Tibial nerve (tissue), 4 donors: ENCODE measurements at places on chromosomes 2 and 18.

- H3K27ac ChIP-seq = no peak overlapping the region
- H3K36me3 ChIP-seq = no peaks in the 10 kb centered on the region
- H3K4me3 ChIP-seq = no peak overlapping the region
Measured at GRCh38 chr2:82652117-82652516, 1807.0 kb downstream of the SUCLG1 start.

DNA sequence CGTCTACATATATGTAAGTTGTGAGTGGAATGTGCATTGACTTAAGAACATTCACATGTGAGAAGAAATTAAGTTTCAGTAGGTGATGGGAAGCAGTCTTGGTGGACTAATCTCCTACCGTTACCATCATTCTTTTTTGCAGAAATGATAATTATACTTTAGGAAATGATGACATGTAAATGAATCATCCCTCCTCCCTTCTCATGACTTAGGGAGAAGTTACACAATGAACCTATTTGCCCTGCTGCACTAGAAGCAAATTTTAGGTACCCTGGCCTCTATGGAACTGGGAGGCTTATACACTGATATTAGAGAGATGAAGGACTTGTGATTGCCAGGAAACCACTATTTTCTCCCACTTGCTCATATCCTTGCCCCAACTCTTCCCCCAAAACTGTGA lies 214.2 kb downstream of the CALCRL start:
- no peaks in the 10 kb centered on the region for H3K27me3 ChIP-seq
- no peak for DNase-seq
- H3K36me3 ChIP-seq = no peaks in the 10 kb centered on the region

DNA sequence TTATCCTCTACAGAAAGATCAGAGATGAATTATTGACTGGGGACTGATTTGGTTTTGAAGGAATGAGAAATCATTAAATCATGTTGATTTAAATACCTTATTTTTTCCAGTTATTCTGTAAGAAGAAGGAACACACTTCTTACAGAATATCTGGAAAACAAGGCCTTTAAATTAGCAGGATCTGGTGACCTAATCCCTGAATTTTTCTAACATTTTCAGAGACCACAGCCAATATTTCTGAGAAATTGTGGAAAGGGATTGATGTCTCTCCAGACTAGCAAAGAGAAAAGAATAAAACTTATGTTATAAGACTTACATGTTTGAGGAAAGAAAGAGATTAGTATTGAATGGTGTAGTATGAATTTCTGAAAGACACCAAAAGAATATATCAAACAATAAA lies 104.0 kb downstream of the KCNE4 start:
- H3K4me1 ChIP-seq = no peaks in the 10 kb centered on the region
- no peak overlapping the region for H3K4me3 ChIP-seq

DNA sequence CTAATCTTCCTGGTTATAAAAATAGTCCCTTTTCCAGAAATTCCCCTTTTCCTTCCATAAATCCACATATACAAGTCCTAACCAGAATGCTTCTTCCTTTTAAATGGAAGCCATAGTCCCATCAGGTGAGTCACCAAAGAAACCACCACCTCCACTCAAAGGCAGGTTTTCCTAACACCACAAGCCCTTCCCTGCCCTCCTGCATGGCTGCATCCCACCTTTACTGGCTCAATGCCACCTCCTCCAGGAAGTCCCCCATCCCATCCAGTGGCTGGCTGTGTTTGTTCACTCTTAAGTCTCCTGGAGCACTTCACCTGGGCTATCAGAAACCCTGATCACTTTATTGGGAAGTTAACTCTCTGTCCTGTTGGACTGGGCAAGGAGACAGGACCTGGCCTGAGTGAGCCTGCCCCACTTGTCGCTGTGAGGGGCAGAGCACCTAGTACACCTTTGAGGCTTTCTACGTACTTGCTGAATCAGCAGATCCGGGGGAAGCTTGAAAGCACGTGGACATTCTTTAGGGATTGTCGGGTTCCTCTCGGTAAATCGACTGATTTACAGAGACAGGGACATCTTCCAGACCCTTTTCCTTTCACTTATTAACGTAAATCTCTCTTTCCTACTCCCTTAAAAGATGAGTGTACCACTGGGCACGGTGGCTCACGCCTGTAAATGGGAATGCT lies 71.0 kb downstream of the NGEF start:
- no peak overlapping the region for H3K27ac ChIP-seq
- DNase-seq = no peak
- no peaks in the 10 kb centered on the region for H3K36me3 ChIP-seq
- no peaks in the 10 kb centered on the region for H3K4me1 ChIP-seq
- H3K27me3 ChIP-seq = no peaks in the 10 kb centered on the region

GRCh38 chr2:107102176-107102575 lies 216.2 kb upstream of the ST6GAL2 start:
- no peak for DNase-seq
- H3K27ac ChIP-seq = no peak overlapping the region
- H3K27me3 ChIP-seq = no peaks in the 10 kb centered on the region
- H3K36me3 ChIP-seq = no peaks in the 10 kb centered on the region
- H3K4me3 ChIP-seq = no peak overlapping the region

DNA sequence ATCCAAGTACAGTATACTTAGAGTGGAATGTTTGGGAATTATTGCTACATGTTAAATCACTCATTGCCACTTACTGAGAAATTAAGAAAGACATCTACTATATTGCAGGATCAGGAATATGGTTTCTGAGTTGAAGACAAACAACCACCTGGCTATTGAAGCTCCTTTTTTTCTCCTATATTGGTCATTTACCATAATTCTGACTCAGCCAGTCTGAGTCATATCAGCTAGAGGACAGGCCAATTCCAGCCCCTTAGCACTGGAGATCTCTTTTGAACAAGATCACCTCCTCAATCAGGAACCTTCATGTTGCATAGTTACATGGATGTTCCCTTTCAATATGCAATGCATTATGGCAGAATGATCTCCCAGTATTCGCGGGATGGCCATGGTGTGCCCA lies 42.7 kb upstream of the CDH19 start:
- H3K4me3 ChIP-seq = no peak overlapping the region
- no peaks in the 10 kb centered on the region for H3K27me3 ChIP-seq
- no peaks in the 10 kb centered on the region for H3K36me3 ChIP-seq
- no peaks in the 10 kb centered on the region for H3K4me1 ChIP-seq

DNA sequence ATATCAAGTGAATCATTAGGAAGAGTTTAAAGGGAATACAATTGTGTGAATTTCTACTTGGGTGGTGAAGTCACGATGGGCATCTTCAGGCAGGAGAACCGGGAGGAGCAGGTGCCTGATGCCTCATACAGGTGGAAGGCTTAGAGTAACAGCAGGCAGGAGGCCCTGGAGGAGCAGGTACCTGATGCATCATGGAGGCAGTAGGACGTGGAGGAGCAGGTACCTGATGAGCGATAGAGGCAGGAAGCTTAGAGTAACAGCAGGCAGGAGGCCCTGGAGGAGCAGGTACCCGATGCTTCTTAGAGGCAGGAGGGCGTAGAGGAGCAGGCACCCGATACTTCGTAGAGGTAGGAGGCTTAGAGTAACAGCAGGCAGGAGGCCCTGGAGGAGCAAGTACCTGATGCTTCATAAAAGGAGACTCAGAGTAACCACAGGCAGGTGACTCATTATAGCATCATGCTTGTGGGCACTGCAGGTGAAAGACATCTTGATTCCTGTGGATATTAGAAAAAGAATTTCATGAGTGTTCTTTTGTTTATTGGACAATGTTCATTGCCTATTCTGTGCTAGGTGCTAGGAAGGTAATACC lies 133.9 kb downstream of the ATP9B start:
- H3K4me3 ChIP-seq = no peak overlapping the region
- H3K4me1 ChIP-seq = no peaks in the 10 kb centered on the region
- no peaks in the 10 kb centered on the region for H3K36me3 ChIP-seq
- H3K27ac ChIP-seq = no peak overlapping the region

DNA sequence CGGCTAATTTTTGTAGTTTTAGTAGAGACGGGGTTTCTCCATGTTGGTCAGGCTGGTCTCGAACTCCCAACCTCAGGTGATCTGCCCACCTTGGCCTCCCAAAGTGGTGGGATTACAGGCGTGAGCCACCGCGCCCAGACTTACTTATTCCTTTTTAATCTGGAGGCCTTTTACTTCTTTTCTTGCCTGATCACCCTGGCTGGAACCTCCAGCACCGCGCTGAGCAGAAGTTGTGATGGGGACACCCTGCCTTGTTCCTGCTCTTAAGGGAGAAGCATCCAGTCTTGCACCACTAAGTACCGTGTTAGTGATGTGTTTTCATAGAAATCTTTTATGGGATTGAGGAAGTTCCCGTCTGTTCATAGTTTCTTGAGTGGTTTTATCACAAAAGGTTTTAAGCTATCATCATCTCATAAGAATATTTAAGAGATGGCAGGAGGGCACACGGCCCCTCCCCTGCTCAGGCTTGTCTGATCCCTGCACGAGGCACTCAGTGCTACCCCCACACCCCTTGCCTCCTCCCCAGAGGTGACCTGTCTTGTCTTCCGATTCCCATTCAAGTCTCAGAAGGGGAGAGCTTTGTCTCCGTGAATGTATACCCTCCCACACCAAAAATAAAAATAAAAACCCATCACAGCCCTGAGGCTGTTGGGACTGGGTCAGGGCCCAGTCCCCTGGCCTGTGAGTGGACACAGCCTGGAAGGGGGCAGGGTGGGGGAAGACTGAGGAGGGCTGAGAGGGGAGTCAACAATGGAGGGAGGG lies 65.3 kb upstream of the SMAD7 start:
- no peaks in the 10 kb centered on the region for H3K36me3 ChIP-seq
- no peak overlapping the region for H3K4me3 ChIP-seq
- DNase-seq = no peak

DNA sequence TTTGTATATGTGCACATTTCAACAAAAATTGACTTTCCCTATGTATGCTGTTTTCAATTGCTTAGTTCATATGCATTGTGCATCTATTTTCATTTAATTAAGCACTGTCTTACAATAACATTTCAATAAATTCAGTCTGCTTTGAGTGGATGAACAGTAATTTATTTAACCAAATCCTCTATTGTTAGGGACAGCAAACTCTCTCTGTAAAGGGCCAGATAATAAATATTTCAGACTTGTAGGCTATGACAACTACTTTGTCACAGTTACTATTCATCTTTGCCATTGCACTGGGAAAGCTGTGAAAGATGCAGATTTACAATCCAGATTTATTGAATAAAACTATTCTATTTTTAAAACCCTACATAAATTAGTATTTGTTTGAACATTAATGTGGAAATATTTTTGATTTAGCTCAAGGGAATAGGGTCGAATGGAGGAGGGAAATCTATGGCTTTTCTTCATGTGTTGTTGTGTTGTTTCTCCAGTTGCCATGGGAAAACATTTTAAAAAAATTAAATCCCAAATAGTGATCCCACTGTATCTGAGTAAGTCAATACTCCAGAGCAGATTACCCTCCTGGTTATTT lies 14.2 kb upstream of the RAB27B start:
- no peak overlapping the region for H3K4me3 ChIP-seq
- no peak for DNase-seq
- H3K36me3 ChIP-seq = no peaks in the 10 kb centered on the region
- no peak overlapping the region for H3K27ac ChIP-seq
- H3K27me3 ChIP-seq = no peaks in the 10 kb centered on the region
- H3K4me1 ChIP-seq = no peaks in the 10 kb centered on the region

DNA sequence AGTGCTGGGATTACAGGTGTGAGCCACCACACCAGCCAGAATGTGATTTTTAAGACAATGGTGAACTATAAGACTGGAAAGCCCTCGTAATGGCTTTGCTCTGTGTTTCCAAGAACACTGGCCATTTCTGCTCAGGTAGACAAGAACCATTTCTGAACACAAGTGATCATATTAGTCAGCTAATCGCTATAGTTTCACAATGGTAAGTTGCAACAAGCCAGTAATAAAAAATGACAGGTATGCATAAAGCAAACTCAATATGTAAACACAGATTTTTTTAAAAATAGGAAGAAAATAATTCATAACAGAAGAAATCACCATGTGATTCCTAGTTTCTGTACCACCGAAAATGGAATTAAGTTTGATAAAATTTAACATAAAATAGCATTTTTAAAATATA lies 166.5 kb downstream of the THADA start:
- H3K27ac ChIP-seq = no peak overlapping the region
- peaks cover 9% of the 10 kb centered on the region for H3K4me1 ChIP-seq
- H3K27me3 ChIP-seq = no peaks in the 10 kb centered on the region
- DNase-seq = no peak
- no peak overlapping the region for H3K4me3 ChIP-seq

DNA sequence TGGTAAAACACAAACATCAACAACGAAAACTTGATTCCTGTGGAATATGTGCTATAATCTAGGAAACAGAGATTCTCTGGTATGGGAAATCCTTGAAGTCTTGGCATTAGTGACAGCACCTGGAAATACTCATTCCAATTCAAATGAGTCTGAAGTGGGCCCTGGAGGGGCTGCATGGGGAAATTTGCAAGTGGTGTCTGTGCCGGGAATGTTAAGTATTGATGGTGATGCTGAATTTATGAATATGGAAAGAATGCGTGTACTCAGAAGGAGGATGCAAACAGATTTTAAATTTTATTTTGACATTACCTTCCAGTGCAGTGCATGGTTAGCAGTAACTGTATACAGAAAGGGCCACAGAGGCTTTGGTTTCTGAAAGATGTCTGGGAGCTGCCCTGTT lies 37.2 kb downstream of the PTPRM start:
- H3K4me3 ChIP-seq = no peak overlapping the region
- H3K4me1 ChIP-seq = peaks cover 21% of the 10 kb centered on the region
- no peaks in the 10 kb centered on the region for H3K36me3 ChIP-seq
- H3K27ac ChIP-seq = no peak overlapping the region

GRCh38 chr18:6478121-6478520 lies 63.4 kb upstream of the L3MBTL4 start:
- H3K36me3 ChIP-seq = no peaks in the 10 kb centered on the region
- no peak for DNase-seq
- H3K27ac ChIP-seq = no peak overlapping the region
- no peak overlapping the region for H3K4me3 ChIP-seq
- H3K27me3 ChIP-seq = no peaks in the 10 kb centered on the region

DNA sequence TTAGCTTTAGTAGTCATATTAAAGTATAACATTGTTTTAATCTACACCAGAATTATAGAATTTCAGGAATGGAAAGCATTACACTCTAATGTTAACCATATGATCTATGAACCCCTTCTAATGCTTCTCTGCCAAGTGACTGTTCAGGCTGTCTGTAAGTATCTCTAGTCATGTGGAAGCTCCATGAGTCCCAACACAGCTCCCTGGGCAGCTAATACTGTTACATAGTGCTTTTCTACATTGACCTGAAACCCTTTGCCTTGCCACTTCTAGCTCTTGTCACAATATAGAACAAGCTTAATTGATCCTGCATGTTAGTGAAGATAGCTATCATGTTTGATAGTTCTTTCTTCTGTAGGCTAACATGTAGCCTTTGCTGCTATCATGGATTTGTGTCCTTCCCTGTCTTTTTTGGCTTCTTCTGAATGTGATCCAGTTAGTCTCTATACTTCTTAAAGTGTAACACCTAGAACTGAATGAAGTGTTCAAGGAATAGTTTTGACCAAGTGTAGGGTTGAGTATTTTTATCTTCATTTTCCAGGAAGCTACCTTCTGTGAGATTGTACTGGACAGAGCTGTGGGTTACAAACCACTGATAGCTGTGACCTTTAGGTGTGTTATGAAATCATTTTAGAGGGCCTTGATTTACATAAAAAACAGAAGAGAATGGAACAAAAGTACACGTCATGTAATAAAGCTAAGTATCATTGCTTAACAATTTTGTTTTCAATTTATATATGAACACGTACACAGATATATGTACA lies 23.7 kb downstream of the BABAM2 start:
- H3K27me3 ChIP-seq = no peaks in the 10 kb centered on the region
- no peak for DNase-seq
- no peaks in the 10 kb centered on the region for H3K36me3 ChIP-seq
- H3K4me1 ChIP-seq = peaks cover 47% of the 10 kb centered on the region
- H3K4me3 ChIP-seq = no peak overlapping the region
